ENCODE measurements at places on chromosomes 2 and 18. TPM values are rescaled to one million over a fixed set of nuclear protein-coding genes. Genes with fewer than 3 reads are reported as not detected.

Gene FKBP1B
- 51.3 TPM for total RNA-seq

Gene FOXI3
- total RNA-seq = 11.8 TPM

GRCh38 chr2:217090024-217090473 is 230.2 kb upstream of the TNP1 start:
- no peak for DNase-seq

DNA sequence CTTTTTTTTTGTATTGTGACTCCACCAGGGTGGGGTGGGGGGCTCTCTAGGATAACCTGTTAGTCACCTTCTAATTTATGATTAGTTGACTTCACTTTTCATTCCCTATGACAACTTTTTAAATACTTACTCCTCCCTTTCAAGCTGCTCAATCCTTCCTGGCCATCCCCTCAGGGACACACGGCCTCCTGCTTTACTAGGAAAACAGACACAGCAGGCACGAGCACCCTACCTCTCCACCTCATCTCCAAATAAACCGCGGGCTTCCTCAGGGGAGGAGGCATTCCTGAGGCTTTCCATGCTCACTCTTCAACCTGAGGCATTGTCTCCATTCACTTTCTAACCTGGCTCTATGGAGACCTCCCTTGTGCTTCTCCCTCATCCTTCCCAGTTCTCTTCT is 33.0 kb downstream of the B4GALT6 start:
- DNase-seq = no peak

Gene UGT1A4
- total RNA-seq = not detected

DNA sequence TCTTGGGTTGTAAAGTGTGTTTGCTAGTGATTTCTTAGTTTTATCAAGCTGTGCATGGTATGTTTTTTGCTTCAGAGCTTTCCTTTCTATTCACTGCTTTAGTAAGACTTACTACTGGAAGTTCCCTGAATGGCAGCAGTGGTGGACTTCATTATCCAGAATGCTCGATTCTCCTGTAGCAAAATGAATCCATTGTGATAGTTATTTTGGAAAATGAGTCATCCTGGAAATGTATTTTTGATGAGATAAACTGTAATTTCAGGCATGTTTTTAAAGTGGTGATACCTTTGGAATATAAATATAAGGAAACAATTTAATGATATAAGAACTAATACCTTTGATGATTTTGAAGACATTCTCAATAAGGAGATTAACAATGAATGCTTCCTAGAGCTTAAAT is 387.1 kb downstream of the PTPRM start:
- DNase-seq = no peak

GRCh38 chr2:238667008-238667407 is 180.9 kb upstream of the TWIST2 start:
- no peak for DNase-seq

DNA sequence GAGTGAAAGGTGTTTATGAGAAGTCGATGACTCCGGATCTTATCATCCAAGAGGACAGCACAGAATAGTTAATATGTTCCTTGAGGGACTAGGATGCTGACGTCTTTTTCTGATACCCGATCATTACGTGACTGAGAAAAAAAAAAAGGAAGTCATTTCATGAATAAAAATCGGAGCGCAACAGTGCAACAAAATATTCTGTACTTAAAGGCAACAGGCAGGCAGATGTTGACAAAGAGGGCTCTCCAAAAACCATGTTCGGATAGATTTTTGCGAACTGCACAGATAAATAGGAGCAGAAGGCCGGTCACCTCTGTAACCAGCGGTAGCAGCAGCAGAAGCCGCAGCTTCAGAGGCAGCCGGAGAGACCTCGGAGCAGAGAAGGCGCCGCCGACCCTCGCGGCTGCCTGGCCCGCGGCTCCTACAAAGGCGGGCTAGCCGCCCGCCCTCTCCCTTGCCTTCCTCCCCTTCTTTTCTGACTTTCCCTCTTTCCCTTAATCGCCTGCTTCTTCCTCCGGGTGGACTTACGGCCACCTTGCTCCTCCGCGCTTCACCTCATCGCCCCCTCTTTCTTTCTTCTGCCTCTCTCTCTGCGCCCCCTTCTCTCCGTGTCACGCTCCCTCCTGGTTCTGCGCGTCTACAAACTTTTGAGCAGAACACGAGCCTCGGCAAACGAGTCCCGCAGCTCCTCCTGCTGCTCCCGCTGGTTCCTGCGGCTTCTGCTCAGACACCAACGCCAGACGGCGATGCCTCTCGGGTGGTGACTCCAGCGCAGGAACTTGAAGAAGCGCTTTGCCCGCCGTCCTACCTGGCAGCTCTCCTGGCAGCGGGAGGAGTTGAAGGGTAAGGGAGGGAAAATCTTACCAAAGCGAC is at the start of gene ADCYAP1:
TSS of gene ADCYAP1 (plus strand) at position 654 of the 873 bp plus-strand sequence. CDS start 516 bp downstream, outside the sequence.
- peak; percentile 80 for DNase-seq

- DNase-seq = peak; percentile 60
These were observed 1.0 kb upstream of the BMPR2 start for GRCh38 chr2:202375033-202375608.

Gene HAAO
- 0.97 TPM for total RNA-seq

DNA sequence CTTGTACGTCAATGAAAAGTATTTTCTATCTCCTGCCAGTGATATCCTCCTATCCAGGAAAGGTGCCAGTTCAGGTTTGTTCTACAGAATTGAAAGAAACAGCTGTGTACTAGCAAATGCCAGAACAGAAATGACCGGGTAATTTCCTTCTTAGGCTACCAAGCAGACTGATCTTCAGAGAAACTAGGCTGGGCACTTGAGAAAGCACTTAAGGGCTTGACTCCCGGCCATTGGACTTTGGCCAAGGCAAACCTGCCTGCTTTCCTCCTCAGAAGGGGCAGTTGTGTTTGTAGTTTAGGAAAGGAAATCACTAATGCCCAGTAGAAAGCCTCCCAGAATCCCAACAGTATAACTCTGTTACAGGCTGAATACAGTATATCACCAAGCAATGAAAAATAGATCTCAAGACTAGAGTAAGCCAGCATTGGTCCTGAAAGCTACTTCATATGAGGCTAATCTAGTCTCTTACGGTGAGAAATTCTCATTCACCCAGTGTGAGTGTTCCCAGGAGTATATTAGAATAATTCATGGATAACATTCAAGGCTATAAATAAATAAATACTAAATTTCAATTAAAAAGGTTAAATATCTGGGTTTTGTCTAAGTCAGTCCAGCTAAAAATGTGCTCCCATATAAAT is 43.0 kb upstream of the COL5A2 start:
- DNase-seq = no peak

- peak; percentile 78 for DNase-seq
These were observed 35.5 kb upstream of the TTR start for GRCh38 chr18:31555971-31556747.

DNA sequence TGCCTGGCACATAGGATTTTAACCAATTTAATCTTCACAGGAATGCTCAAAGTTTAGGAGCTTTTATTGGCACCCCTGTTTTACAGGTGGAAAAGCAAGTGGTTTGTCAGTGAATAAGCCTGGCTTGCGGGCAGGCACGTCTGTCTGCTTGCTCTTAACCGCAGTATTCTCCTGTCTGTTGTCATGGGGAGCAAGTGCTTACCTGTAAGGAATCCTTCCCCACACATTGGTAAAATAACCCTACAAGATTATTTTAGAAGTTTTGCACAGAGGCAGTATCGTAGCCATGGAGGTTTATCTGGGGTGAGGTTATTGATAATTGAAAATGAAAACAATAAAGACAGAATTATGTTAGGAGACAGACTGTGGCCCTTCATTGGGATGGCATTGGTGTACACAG is 174.9 kb downstream of the AGAP1 start:
- no peak for DNase-seq

- DNase-seq = no peak
These were observed 119.9 kb upstream of the CAB39 start for GRCh38 chr2:230592775-230593174.

DNA sequence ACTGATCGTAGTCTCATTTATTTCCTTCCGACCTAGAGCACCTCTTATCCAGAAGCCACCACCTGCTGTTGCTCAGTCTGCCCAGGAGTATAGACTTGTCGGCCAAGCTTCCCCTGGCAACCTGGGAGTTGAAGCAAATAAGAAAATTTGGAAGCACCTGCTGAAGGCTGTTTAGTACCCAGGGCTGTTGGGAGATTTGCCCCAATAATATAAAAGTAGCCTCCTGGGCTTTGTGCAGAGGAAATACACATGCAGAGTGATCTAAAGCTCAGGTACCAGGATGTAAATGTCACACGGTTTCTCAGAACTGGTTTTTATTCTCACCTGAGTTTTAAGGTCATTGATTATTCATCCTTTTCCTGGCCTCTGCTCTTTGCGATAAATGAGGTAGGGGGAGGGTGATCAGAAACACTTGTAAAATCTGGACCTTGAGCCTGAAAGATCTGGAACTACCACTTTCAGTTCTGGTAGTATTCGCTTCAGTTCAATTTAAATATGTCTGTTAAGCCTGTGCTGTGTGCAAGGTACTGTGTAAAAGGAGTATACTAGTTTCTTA is 789 bp upstream of the COX7A2L start:
- DNase-seq = no peak

DNA sequence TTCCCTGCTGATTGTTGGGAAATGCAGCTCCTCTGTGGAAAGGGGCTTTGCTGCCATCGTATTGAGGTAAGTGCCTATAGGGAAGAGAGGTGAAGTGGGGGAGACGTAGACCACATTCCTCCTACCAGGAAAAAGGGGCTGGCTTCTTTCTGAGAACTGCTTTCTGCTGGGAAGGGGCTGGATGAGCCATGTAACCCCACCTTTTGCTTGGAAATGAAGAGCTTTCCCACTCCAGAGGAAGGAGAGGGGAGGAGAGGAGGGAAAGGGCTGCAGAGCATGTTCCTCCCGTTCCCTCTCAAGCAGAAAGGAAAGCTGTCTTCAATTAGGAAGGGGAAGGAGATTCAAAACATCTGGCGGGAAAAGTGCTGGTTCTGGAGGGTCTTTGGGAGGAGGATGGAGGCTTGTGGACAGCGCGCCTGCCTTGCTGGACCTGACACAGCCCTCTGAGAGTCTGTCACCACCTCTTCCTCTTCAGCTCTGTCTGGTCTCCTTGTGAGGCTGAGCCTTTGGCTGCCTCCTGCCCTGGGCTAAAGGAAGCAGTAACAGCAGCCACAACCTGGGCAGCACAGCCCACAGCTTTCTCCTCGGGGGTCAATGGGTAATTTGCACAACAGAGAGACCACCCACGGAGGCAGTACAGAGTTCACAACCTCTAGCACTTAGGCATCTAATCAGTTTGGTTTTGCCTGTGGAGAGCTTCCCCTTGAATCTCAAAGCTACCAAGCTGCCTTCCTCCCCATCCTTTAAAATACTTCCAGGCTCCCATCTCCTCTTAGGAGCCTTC is 410.0 kb upstream of the TNP1 start:
- peak; percentile 95 for DNase-seq
